ENCODE measurements at places on chromosomes 12 and 14.

- no peak for DNase-seq
These were observed 20.6 kb downstream of the GSG1 start for GRCh38 chr12:13082861-13083260.

- DNase-seq, result no peak
These were observed 43.5 kb upstream of the KCNA5 start for GRCh38 chr12:5000204-5000603.

DNA sequence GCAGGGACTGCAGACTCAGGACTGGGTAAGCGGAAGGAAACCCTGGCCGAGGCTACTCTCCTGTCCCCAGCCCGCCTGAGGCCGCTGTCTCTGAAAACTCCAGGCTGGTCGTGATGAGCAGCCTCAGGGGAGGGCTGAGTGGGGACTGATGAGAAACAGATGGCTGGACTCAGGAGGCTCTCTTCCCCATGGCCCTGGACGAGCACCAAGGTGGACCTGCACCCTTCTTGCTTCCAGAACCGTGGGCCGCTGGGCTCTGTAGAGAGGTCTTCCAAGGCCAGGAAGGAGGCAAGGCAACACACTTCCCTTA is 1.1 kb downstream of the TEX22 start:
- no peak for DNase-seq

DNA sequence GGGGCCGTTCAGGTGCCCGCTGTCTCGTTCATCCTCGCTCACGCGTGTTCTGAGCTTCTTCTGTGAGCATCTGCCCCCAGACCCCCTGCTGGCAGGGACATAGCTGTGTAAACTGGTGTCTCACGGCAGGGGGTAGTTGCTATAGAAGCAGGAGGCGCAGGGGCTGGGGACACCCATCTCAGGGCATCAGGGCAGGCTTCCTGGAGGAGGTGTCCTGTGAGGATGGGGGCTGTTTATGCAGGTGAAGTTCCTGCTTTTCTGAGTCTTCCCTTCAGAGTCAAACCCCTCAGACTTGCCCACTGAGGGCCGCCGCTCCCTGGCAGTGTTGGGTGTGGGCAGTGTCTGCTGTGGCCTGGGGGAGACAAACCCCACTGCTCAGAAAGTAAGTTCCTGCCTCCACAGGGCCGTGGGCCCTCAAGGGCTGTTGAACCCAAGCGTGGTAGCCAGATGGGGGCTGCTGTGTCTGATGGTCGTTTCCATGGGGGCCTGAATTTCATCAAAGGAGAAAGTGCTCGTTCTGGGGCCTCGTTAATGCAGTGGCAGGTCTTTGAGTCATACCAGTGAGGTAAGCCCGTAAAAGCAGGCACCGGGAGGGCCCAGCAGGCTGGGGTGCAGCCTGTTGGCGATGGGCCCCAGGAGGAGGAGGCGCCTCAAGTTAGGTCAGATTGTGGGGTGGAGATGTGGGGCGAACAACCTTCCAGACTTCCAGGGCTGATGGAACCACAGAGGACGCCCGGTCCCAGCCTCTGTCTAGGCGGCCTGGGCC is 23.4 kb downstream of the KIF26A start:
- DNase-seq, result no peak

GRCh38 chr12:110935588-110935987 is 15.2 kb upstream of the MYL2 start:
- no peak for DNase-seq

GRCh38 chr14:61048640-61049039 is 67.6 kb downstream of the SLC38A6 start:
- DNase-seq, result no peak

- DNase-seq, result no peak
These were observed 260.8 kb upstream of the TBX3 start for GRCh38 chr12:114944736-114945135.

- no peak for DNase-seq
These were observed 661.2 kb downstream of the SLC16A7 start for GRCh38 chr12:60257063-60257462.

- peak; percentile 40 for DNase-seq
These were observed 545 bp downstream of the PPFIA2 start for GRCh38 chr12:81758421-81759189.

DNA sequence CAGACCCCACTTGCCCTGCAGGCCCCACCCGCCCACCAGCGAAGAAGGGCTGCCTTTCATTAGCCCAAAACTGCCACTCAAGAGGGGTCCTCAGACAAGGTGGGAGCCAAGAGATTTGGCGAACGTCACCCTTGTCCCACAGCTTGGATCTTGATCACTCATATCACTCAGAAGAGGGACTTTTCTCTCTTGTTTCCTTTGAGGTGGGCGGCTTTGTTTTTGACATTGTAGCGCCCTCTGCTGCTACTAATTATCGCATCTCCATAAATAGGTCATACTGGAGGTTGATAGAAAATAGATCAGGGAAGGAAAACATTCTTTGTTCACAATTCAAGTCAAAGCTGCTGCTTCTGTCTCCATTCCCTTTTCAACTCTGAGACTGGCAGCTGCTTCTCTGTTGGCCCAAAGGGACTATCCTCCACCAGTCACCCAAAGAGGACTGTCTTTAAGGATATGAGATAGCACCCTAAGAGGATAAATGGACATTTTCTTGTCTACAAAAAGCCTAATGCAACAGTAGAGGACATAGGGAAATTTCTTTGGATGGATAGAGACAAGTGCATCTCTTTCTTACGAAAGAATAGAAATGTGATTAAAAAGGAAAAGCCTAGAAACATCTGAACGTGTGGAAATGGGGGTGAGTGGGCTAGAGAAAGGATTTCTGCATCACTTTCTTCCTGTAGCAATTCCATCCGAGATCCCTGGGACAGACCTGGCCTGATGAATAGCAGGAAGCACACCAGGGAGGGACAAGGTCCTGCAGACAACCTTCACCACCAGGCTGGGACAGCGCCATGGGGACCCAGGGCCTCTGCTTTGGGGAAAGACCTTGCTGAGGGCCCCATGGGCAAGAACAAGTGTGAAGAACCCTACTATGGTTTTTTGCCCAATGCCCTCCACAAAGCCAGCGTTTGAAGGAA is 115.8 kb downstream of the DAD1 start:
- no peak for DNase-seq

GRCh38 chr12:50240096-50240791 is 43.1 kb downstream of the LIMA1 start:
- DNase-seq, result no peak

DNA sequence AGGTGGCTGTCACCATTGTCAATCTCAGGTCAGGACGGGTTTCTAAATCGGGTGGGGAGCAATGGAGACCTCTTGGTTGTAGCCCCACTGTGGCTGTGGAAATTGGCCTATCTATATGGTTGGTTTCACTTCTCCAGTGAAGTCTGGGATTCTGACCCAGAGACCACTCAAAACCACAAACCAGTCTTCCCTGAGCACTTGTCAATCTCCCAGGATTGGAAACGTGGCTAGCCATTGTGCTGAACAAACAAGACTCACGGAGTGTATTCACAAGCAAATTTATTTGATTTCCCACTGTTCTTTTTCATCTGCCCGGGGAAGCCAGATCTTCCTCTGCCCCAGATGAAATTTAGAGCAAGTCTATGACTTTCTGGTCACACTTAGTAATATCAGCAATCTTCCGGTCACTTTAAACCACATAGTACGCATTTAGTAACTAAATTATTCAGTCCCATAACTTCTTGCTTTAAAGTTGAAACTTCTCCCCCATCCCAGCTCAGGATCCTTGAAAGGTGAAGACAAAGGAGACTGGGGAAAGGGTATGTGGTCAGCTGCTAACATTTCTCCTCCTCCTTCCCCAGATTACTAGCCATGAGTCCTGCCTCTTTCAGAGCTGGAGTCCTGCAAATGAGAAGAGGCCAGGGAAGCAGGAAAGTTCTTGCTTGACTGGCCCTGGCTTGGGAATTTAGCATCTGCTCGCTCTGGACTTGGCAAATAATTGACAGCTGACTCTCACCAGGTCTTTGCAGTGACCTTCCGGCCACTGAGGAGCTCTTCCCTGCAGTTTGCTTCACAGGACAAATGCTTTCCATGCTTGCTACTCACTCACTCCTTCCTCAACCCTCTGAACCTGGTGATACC is 123.2 kb upstream of the MAX start:
- no peak for DNase-seq

DNA sequence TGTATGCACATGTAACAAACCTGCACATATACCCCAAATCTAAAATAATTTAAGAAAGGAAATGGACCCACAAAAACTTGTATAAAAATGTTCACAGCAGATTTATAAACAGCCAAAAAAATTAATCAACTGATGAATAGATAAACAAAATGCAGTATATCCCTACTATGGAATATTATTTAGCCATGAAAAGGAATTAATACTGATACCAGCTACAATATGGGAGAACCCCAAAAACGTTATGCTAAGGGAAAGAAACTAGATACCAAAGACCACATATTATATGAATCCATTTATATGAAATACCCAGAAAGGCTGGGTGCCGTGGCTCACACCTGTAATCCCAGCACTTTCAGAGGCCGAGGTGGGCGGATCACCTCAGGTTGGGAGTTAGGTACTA is 20.9 kb downstream of the DUSP16 start:
- DNase-seq, result no peak

- DNase-seq, result no peak
These were observed 41.4 kb downstream of the PLEKHG3 start for GRCh38 chr14:64745511-64746091.

DNA sequence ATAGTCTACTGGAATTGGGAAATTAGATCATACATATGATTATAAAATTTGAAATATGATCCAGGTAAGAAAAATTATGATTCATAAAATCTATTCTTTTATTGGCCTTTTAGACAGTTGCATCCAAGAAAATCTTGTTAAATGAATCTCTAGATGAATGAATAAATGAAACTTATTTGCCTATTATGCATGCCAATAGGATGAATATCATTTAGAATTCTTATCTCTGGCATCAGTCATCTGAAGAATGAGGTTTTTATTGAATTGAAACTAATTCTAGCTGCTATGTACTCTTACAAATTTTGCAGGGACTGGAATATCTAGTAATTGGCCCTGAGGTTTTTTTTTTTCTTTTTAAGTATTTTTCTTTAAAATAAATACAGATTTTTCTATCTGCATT is 475.5 kb downstream of the NAV3 start:
- no peak for DNase-seq

DNA sequence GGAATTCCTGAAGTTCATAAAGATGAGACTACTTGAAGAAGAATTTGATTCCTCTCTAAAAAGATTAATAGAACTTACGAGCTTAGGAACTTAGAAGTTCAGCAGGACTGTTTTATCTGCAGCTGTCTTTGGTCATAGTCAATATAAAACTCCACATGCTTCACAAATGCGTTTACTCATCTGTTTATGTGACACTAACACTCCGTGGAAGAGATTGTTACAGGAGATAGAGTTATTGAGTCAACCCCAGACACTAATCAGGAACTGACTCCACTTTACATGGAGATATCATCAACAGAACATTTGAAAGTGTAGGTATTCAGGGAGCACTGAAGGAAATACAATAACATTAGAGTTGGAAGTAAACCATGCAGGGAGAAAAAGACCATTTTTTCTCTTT is 92.8 kb downstream of the LRFN5 start:
- no peak for DNase-seq

- peak; percentile 29 for DNase-seq
These were observed 220.6 kb upstream of the TMEM260 start for GRCh38 chr14:56358851-56359614.

- no peak for DNase-seq
These were observed 91.9 kb downstream of the DAD1 start for GRCh38 chr14:22497144-22497423.

GRCh38 chr12:114339626-114340025 is 66.3 kb downstream of the TBX5 start:
- no peak for DNase-seq

DNA sequence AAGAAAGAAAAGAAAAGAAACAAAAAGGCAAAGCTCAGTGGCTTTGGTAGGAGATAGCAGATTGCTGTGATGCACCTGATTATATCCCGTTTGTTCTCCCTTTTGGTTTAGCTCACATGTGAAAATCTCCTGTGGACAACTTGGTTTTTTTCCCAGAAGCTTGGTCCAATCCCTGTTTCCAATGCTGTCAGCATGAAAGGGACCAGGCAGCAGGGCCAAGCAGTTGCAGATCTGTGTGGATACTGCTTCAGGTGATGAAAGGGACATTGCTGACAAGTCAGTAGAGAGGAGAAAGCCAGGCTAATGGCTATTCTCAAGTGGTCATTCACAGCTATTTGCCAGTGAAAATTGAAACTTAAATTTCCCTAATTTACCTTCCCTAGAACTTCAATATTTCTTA is 18.8 kb upstream of the SLCO1A2 start:
- DNase-seq, result no peak

DNA sequence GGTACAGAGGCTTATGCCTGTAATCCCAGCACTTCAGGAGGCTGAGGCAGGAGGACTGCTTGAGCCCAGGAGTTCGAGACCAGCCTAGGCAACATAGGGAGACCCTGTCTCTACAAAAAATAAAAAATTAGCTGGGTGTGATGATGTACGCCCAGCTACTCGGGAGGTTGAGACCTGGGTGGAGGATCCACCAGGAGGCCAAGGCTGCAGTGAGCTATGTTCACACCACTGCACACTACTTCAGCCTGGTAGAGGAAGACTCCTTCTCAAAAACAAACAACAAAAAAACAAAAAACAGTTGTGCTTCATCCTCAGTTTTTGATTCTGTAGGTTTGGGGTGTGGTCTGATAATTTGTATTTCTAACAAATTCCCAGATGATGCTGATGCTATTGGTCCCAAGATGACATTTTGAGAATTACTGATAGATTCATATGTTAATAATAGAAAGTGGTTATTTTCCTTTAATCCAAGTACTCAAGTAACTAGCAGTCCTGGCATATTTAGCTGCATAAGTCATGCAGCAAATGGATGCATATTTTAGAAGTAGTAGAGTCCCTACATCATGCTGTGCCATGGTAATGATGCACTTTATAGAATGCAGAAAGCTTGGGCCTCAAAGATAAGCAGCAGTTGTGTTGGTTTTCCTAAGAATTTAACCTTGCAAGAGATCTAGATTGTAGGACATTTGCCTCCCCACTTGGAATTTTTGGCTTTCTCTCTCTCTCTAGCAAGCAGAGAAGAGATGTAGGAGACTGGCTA is 76.1 kb upstream of the PAWR start:
- DNase-seq, result no peak

DNA sequence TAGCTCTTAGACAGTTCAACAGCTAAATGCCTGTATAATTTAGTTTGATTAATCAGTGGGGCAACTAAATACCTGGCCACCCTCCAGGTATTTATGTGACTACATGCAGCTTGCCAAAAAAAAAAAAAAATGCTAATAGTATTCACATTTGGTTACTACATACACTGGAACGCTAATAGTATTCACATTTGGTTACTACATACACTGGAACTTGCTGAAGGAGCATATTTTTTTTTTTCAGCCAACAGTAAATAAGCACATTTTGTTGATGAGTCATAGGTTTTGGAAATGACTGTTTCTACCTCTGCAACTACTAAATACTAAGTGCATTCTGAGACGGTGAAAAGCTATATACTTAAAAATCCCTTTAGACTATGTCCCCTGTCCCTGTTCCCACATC is 1172.3 kb downstream of the LRFN5 start:
- DNase-seq, result no peak

Data from activated T-cell treated with anti-CD3 and anti-CD28 coated beads, Interleukin-2, amount 50 U/mL, for 48 hours (primary cell).